G401 (cell line): ENCODE measurements at places on chromosomes 4 and X. TPM values are rescaled to one million over a fixed set of nuclear protein-coding genes. Genes with fewer than 3 reads are reported as not detected.

DRP2 gene
- not detected in 2 replicates for total RNA-seq

GLRA2 gene
- total RNA-seq, result not detected in 2 replicates

PNMA6A gene
- 9.1 and 15.1 TPM in 2 replicates for total RNA-seq

NPY2R gene
- 0.51 and 0.62 TPM in 2 replicates for total RNA-seq

DCAF8L2 gene
- total RNA-seq, result not detected in 2 replicates

IQSEC2 gene
- total RNA-seq, result 16.0 and 18.4 TPM in 2 replicates

SMPX gene
- total RNA-seq, result not detected in 2 replicates

FAM193A gene
- total RNA-seq, result 14.5 and 26.2 TPM in 2 replicates

CENPI gene
- 32.7 and 35.1 TPM in 2 replicates for total RNA-seq

CLDN2 gene
- not detected in 2 replicates for total RNA-seq

NWD2 gene
- total RNA-seq, result not detected in 2 replicates

CEP44 gene
- 5.9 and 14.1 TPM in 2 replicates for total RNA-seq

AFM gene
- total RNA-seq, result not detected in 2 replicates

DNA sequence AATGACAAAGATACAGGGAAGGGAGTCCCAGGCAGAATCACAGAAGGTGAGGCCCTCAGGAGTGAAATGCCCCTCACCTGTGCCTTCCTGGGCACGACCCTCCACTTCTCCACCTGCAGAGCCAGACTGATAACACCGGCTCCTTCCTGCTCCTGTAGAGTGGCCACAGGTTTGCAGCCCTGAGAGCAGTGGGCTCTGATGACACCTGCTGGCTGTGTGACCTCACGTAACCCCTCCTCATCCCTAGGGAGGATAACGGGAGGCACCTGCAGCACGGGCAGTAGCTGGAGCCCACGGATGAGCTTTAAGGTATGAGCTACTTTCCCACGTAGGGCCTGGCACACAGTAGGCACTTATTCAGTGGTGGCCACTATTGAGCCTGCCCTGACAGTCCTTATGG lies 25.5 kb upstream of the MAN2B2 start:
- DNase-seq, result no peak

DNA sequence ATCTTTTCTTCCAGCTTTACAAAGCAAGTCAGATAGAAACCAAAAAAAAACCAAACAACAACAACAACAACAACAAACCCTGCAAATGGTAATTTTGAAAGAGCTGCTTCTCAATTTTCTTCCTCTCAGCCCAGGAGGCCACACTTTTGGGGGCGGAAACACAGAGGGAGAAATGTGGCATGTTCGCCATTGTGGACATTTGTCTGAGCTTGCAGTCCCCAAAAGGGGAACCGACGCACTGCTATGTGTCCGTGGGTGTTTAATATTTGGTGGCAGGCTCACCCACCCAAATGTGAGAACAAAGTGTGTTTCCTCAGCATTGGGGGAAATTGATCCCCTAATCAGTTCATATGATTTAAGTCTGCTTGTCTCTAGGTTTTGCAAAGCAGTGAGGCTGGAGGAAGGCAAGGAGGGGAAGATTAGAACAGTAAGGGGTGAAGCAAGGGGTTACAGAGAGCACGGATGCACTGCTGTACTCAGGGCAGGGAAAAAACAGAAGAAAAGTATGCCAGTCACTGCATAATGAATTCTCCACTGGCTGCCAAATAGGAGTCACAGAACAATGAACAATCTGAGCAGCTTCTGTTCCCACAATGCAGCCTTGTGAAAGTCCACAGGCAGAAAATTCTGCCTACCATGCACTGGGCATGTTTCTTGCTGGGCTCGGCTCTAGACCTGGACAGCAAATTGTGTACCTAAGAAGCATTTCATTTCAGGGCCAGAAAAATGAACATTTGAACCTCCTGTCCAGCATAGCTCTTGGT lies 74.7 kb upstream of the GPM6B start:
- DNase-seq, result peak; percentile 54

- peak; percentile 46 for DNase-seq
Observed at GRCh38 chr4:26412381-26413372, 77.6 kb downstream of the CCKAR start.

GRCh38 chrX:20333672-20334071 lies 67.0 kb upstream of the RPS6KA3 start:
- DNase-seq, result no peak

DNA sequence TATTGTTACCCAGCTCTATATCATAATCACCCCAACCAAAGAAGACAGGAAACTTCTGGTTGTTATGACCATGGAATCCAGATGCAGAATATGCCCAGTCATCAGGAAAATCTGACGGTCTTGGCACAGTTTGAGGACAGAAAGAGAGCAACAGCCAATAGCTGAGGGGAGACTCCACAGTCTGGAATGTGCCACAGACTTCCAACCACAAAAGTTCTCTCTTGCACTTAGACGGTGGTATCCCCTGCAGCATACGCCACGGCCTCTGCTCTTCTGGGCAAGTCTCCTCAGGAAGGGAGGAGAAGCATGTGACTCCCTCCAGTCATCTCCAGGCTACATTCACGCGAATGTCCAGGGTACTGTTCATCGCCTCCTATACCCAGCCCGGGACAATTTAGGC lies 18.4 kb downstream of the ZNF827 start:
- no peak for DNase-seq

GRCh38 chr4:35975617-35976355 lies 268.5 kb downstream of the ARAP2 start:
- DNase-seq, result no peak

DNA sequence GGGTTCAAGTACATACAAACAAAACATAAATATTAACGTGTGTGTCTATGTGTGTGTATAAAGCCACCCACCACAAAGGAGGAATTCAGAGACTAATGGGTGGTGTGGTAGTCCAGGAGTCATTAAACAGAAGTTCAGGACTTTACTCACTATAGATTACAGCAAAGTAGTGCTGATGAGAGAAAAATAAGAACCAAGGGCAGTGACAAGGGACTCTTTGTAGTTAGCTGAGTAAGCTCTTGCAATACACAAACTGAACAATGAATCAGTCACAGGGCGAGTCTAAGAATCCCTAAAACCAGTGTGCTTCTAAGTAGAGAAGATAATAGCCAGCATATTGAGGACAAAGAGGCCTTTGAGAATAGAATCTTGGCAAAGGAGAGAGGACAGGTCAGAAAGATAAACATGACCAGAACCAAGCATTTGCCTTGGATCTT lies 232.4 kb downstream of the PPP3CA start:
- peak; percentile 48 for DNase-seq

DNA sequence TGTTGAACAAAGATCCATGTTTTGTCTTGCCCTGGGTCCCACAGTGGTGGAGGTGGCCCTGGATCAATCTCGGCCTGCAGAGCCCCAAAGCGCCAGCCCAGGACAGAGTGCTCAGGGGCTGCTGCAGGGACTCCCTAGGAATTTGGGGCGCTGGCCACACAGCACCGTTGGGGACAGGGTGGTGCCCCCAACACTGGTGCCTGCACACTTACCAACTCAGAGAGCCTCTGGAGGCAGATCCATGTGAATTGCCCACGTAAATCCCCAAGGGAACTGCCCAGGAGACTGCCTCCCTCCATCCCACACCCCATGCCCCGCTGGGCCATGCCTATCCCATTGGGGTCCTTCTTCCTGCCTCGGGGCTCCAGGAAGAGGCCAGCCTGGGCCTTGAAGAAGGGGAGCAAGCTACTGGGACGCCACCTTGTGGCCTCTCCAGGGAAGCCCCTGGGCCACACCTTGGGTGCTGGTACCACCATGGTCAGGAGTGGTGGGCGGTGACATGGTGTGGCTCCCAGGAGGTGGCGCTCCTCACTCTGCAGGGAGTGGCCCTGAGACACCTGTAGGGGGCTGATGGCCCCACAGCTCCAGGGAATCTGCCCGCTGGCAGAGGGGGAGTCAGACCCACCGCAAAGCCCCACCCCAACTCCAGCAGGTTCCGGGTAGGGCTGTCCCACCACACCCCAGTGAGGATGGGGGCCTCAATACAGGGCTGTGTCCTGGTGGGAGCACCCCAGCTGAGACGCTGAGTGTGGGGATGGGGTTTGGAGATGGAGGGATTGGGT lies 22.8 kb downstream of the CFAP99 start:
- peak; percentile 60 for DNase-seq

GRCh38 chrX:21374163-21374993 lies at the start of gene CNKSR2:
CNKSR2 (plus strand) TSS chrX:21374418; CDS start chrX:21374898, 480 bp downstream.
- DNase-seq, result peak; percentile 67

- DNase-seq, result no peak
Observed at GRCh38 chr4:122458625-122459024, 2.1 kb upstream of the IL2 start.

DNA sequence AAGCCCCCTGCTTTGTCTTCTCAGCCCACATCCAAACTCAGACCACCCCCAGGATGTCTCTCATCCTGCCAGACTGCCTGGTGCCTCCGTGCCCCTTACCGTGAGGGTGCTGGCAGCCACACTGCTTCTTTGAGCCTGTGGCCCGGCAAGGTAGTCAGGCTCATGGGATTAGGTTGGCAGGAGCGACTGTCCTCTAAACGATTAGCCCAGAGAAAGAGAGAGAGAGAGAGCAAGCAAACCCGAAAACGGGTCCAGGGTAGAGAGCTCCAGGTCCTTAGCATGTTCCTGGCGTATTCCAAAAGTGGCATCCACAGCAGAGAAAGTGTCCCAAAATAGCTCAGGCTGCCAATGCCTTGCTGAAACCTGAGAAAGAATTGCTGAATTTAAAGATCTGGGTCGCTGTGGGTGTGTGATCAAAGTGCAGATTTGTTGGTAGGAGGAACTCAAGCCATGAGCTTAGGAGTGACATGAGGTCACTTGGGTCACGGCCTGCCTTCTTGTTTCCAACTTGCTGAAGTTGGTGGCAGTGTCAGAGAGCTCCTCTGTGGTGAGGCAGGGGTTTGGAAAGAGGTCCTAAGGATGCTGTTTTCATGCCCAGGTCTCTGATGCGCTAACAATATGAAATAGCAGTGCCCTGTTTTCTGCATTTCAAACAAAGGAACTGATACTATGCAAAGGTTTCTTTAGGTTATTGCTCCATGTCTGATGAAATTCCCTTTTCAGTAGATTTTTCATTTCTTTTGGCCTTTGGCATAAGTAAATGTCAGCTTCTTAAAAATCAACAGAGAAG lies 81.6 kb downstream of the RTL9 start:
- DNase-seq, result no peak

DNA sequence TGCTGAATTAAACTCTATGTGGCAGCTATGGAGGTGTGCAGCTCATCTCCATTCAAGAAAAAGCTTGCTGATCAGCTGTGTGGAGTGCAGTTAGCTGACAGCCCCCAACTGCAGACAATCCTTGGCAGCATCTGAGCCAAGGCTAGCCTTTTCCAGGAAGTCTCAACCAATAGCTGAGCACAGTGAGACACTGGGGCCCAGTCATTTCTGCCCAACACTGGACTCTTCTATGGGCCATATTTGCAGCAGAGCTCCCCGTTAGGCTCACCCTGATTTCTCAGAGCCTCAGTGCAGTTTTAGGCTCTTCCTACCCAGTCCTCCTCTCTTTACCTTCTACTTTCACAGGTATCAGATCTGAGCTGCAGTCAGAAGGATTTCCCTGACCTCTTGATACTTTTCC lies 12.9 kb downstream of the DDX53 start:
- DNase-seq, result no peak

DNA sequence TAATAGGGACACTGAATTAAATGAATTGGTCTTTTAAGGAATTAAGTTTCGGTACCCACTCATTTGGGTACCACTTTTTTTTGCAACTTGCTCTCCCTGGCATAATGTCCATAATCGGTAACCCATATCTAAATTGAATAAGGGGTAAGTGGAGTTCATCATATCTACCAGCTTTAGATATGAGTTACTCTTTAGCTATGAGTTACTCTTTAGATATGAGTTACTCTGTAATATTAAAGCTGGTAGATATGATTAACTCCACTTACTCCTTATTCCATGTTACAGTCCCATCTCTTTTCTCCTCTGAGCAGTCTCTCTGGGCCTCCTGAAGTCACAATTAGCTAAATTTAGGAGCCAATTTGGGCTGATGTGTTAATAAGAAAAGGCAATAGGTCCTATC lies 85.7 kb downstream of the TEX13C start:
- DNase-seq, result no peak

- DNase-seq, result no peak
Observed at GRCh38 chrX:10090319-10090718, 66.5 kb upstream of the CLCN4 start.

- no peak for DNase-seq
Observed at GRCh38 chrX:48458711-48459110, 11.3 kb downstream of the SLC38A5 start.

- DNase-seq, result no peak
Observed at GRCh38 chr4:136319789-136320464, 1212.4 kb downstream of the PCDH18 start.

GRCh38 chrX:5998456-5998855 lies 230.2 kb downstream of the NLGN4X start:
- DNase-seq, result no peak

GRCh38 chrX:146863566-146863965 lies 49.0 kb upstream of the CXorf51A start:
- DNase-seq, result no peak

GRCh38 chrX:10259716-10260115 lies 102.9 kb downstream of the CLCN4 start:
- DNase-seq, result no peak

DNA sequence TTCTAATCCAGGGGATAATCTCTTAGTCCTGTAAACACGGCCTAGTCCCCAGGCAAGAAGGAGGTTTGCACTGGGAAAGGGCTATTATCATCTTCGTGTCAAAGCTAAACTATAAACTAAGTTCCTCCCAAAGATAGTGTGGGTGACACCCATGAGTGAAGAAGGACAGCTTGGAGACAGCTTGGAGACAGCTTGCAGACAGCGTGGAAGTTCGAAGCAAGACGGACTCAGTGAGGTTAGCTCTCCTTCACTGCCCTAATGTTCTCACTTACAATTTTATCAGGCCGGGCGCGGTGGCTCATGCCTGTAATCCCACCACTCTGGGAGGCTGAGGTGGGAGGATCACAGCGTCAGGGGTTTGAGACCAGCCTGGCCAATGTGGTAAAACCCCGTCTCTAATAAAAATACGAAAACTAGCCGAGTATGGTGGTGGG lies 19.2 kb upstream of the PLCXD1 start:
- DNase-seq, result no peak

- DNase-seq, result no peak
Observed at GRCh38 chr4:1227816-1228215, 21.1 kb downstream of the CTBP1 start.

- DNase-seq, result peak; percentile 63
Observed at GRCh38 chrX:149313871-149314371, 191.2 kb downstream of the IDS start.

- DNase-seq, result no peak
Observed at GRCh38 chr4:22488106-22488505, 27.8 kb downstream of the ADGRA3 start.
